Pancreas (tissue), 10 donors: ENCODE measurements at places on chromosomes 16 and 17. TPM values are rescaled to one million over a fixed set of nuclear protein-coding genes. Genes with fewer than 3 reads are reported as not detected.

DNA sequence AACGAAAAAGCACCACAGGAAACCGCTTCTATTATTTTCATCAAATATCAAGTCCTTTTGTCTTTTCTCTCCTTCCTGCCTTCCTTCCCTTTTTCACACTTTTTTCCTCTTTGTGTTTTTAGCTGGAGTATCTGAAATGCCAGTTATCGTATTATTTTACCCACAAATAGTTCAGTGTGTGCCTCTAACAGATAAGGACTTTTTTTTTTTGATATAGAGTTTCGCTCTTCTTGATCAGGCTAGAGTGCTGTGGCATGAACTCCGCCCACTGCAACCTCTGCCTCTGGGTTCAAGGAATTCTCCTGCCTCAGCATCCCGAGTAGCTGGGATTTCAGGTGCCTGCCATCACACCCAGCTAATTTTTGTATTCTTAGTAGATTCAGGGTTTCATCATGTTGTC is 10.7 kb downstream of the DNAAF1 start:
- DNase-seq, result no peak

GRCh38 chr16:67336648-67337047 is 10.0 kb downstream of the LRRC36 start:
- DNase-seq, result no peak

- no peak for DNase-seq
Measured at GRCh38 chr16:17116595-17117322, 354.0 kb downstream of the XYLT1 start.

DNA sequence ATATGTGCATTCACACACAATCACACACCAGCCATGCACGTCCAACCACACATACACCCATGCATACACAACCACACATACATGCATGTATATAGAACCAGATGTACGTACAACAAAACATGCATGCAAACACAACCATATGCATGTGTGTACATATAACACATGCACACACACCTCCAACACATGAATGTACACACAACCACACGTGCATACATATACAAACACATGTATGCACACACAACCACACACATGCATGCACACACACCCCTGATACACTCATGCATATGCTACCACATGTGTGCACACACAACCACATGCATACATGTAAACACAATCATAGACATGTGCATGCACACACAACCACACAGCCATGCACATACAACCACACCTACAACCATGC is 52.0 kb upstream of the SDK2 start:
- no peak for DNase-seq

GRCh38 chr16:9138021-9138680 is 46.7 kb downstream of the HAPSTR1 start:
- DNase-seq, result peak; percentile 38

DNA sequence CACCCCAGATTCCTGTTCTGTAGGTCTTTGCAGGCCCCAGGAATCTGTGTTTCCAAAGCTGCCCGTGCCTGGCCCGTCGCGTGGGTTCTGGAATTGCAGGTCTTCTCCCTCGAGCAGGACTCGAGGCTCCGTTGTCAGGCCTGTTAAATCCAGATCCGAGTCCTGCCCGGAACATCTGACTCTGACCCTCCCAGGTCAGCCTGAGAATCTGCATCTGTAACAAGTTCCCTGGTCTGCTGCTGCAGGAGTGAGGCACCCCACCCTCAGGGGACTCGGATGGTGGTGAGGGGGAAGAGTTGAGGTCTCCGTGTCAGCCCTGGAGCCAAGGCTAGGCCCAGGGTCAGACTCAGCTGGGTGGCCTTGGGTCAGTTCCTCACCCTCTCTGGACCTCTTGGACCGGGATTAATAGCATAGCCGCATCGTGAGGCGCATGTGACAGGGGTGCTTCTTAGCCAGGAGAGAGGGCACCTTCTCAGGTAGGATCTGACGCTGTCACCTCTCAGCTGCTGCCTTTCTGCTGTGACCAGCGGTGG is 8.8 kb downstream of the SPIRE2 start:
- DNase-seq, result no peak

DNA sequence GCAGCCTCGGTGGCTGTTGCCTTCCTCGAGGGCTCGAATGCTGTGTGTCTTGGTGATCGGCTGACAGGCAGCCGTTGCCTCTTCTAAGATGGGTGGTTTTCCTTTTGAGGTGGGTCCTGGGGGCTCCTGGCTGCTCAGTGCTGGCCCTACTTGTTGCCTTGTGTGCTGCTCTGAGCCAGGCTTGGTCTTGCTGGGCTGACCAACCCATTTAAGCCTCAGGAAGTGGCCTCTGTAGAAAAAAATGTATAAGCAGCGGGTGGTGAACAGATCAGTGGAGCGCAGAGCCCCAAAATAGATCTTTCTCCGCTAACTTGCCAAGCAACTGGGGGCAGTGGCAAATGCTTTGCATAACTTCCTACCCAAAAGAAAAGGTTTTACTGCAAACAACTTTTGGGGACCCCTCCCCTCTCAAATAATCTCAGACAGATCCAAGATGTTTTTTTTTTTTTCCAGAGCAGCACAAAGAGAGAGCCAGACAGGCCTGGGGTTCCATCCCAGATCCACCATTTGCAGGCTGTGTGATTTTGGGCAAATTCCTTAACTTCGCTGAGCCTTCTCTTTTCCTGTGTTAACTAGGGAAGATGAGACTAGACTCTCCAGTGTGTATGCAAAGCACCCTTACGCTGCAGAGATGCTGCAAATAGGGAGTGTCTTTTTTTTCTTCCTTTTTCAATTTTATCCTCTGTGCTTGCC is 42.5 kb downstream of the PLCG2 start:
- DNase-seq, result no peak

CIAPIN1 gene
- 11.6 TPM for polyA plus RNA-seq

CCDC78 gene
- 7.7 TPM for polyA plus RNA-seq
